ENCODE measurements at places on chromosomes 7 and 10. TPM values are rescaled to one million over a fixed set of nuclear protein-coding genes. Genes with fewer than 3 reads are reported as not detected.

GRCh38 chr10:71694567-71694968, 25.0 kb downstream of the C10orf105 start:
- no peak for DNase-seq
- H3K36me3 ChIP-seq, result no peaks in the 10 kb centered on the region
- no peak overlapping the region for H3K27ac ChIP-seq
- H3K4me1 ChIP-seq, result peaks cover 8% of the 10 kb centered on the region
- no peak overlapping the region for H3K4me3 ChIP-seq

GRCh38 chr10:117373823-117374505, 1.3 kb downstream of the PDZD8 start:
- H3K4me3 ChIP-seq, result peak overlapping the region; percentile 84
- no peaks in the 10 kb centered on the region for H3K36me3 ChIP-seq
- peak overlapping the region; percentile 73 for H3K27ac ChIP-seq
- peaks cover 10% of the 10 kb centered on the region for H3K4me1 ChIP-seq
- peaks cover 7% of the 10 kb centered on the region for H3K27me3 ChIP-seq
- no peak for DNase-seq

DNA sequence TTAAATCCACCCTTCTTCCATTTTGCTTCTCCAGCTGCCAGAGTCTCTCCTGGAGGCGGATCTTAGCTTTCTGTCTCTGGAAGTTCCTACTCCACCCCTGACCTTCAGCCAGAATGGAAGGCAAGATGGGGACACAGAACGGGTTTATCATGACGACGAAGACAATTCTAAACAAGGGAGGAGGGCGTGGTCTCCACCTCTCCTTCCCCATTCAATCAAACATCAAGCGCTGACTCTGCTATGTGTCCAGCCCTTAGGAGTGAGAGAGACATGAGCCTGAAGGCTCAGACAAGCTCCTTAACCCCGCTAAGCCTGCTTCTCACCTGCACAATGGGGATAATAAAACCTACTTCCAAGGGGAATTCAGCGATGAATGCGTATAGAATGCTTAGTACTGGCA, 3.1 kb downstream of the CYP17A1 start:
- no peaks in the 10 kb centered on the region for H3K36me3 ChIP-seq
- no peak overlapping the region for H3K27ac ChIP-seq
- no peaks in the 10 kb centered on the region for H3K27me3 ChIP-seq
- no peaks in the 10 kb centered on the region for H3K4me1 ChIP-seq

Gene CYP2W1
- total RNA-seq, result not detected

GRCh38 chr10:63267414-63268148, 134.5 kb downstream of the NRBF2 start:
- DNase-seq, result peak; percentile 43
- peak overlapping the region; percentile 72 for H3K27ac ChIP-seq
- H3K4me1 ChIP-seq, result peaks cover 57% of the 10 kb centered on the region
- no peaks in the 10 kb centered on the region for H3K36me3 ChIP-seq

- no peak overlapping the region for H3K4me3 ChIP-seq
- no peaks in the 10 kb centered on the region for H3K4me1 ChIP-seq
- DNase-seq, result no peak
- peaks cover 25% of the 10 kb centered on the region for H3K27me3 ChIP-seq
Measured at GRCh38 chr10:51145375-51145774, 71.1 kb downstream of the PRKG1 start.

DNA sequence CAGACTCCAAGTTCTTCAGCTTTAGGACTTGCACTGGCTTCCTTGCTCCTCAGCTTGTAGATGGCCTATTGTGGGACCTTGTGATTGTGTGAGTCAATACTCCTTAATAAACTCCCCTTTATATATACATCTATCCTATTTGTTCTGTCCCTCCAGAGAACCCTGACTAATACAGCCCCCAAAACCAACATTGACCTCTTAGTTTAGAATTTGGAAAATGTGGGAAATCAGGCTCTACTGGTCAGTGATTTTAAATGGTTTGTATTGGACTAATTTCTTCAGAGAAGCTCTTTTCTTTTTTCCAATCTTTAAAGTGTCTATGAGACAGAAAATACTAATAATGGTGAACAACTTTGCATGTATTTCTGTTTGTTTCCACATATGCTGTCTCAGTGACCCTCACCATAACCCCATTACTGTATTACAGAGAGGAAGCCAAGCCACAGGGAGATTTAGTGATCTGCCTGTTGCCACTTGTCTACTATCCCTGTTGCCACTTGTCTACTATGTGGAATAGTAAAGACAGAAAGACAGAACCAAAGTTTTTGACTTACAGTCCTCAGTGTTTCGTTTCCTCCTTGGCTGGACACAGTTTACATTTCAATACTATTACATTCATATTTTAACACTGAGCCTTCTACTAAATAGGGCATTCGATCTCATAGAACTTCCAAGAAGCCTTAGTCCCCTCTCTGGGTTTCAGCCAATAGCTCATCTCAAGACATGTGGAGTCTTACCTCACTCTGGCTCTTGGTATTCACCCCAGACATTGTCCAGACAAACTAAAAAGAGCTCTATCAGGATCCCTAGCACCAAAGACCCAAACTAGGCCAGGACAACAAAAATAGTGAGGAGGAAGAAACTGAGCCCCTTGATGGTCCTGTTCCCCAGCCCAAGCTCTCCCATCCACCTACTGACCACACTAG, 121.0 kb downstream of the AKR1D1 start:
- no peak overlapping the region for H3K27ac ChIP-seq
- H3K4me1 ChIP-seq, result no peaks in the 10 kb centered on the region

GRCh38 chr7:42203336-42203735, 33.7 kb downstream of the GLI3 start:
- no peak for DNase-seq
- H3K27ac ChIP-seq, result no peak overlapping the region
- H3K36me3 ChIP-seq, result no peaks in the 10 kb centered on the region

DNA sequence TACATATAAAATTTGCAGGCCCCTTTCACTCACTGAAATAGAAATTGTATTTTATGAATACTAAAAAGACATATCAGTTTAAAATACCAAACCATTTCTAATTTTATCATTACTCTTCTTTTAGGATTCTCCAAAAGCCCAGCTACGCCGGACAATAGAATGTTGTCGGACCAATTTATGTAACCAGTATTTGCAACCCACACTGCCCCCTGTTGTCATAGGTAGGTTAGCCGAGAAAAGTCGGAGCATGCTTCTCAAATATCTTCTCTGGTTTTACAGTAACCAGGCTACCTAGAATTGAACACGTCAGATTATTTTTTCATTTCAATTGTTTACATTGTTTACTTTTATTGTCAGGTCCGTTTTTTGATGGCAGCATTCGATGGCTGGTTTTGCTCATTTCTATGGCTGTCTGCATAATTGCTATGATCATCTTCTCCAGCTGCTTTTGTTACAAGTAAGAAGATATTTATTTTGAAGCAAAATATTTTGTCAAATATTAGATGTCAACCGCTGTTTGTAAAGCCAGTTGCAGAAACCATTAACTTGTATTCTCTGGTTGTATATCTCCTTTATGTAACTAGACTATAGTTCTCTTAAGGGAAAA, 57.6 kb downstream of the MMRN2 start:
- no peak overlapping the region for H3K27ac ChIP-seq
- H3K27me3 ChIP-seq, result no peaks in the 10 kb centered on the region
- no peaks in the 10 kb centered on the region for H3K4me1 ChIP-seq
- peak; percentile 39 for DNase-seq
- H3K4me3 ChIP-seq, result no peak overlapping the region

- no peak overlapping the region for H3K27ac ChIP-seq
- no peaks in the 10 kb centered on the region for H3K4me1 ChIP-seq
- H3K36me3 ChIP-seq, result no peaks in the 10 kb centered on the region
- no peak for DNase-seq
- no peaks in the 10 kb centered on the region for H3K27me3 ChIP-seq
Measured at GRCh38 chr10:121654021-121654545, 55.8 kb upstream of the FGFR2 start.

Gene PNLIP
- 1.3 TPM for total RNA-seq

DNA sequence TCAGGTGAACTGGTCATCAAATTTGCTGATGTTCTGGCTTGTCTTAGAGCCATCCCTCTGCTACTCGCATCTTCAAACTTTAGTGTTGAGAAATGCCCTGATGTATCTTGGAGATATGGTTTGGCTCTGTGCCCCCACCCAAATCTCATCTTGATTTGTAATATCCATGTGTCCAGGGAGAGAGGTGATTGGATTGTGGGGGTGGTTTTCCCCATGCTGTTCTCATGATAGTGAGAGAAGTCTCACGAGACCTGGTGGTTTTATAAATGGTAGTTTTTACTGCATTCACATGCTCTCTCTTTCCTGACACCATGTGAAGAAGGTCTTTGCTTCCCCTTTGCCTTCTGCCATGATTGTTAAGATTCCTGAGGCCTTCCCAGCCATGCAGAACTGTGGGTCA, 74.0 kb upstream of the AFAP1L2 start:
- H3K4me3 ChIP-seq, result no peak overlapping the region
- H3K4me1 ChIP-seq, result no peaks in the 10 kb centered on the region
- H3K27ac ChIP-seq, result no peak overlapping the region
- no peak for DNase-seq

GRCh38 chr7:26112203-26112740, 39.7 kb upstream of the NFE2L3 start:
- no peaks in the 10 kb centered on the region for H3K4me1 ChIP-seq
- no peak overlapping the region for H3K27ac ChIP-seq
- H3K27me3 ChIP-seq, result no peaks in the 10 kb centered on the region
- no peaks in the 10 kb centered on the region for H3K36me3 ChIP-seq
- no peak overlapping the region for H3K4me3 ChIP-seq

Gene PRRT4
- total RNA-seq, result 4.0 TPM

DNA sequence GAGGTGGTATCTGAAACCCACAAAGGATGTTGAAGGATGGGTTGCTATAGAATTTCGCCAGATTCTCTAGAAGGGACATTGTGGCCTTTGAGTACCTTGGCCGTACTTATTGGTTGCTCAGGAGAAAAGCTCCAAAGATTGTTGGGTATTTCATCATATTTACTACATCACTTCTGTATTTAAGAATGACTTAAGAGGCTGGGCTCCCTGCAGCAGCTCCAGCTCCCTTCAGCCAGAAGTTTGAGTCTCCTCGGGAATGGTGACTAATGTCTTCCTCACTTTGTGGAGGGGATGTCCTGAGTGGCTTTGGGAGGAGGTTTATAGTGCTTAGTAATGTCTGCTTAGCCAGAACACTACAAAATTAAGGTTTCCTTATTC, 18.1 kb downstream of the MINDY4 start:
- H3K4me3 ChIP-seq, result no peak overlapping the region
- no peaks in the 10 kb centered on the region for H3K4me1 ChIP-seq
- H3K36me3 ChIP-seq, result peaks cover 3% of the 10 kb centered on the region
- no peak overlapping the region for H3K27ac ChIP-seq
- no peak for DNase-seq

DNA sequence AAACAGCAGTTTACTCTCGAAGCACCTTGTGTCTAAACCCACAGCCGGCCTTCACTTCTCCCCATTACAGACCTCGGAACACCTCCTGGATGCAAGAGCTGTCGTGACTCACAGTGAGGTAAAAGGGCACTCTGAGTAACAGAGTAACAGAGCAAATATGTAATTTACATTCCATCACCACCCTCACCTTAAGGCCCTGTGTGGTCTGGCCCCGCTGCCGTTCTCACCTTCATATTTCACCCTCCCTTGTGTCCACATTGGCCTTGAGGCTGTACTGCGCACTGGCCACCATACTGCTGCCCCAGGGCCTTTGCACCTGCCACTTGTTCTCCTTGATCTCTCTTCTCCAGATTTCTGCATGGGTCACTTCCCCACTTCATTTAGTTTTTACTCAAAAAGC, 12.6 kb downstream of the FFAR4 start:
- H3K4me1 ChIP-seq, result peaks cover 22% of the 10 kb centered on the region
- no peaks in the 10 kb centered on the region for H3K36me3 ChIP-seq
- H3K27ac ChIP-seq, result no peak overlapping the region
- H3K4me3 ChIP-seq, result 0 out of 2 replicates have a peak overlapping the region, but pooled peaks have one; percentile 5

- peaks cover 3% of the 10 kb centered on the region for H3K36me3 ChIP-seq
- peak; percentile 40 for DNase-seq
Measured at GRCh38 chr10:98170249-98171117, 36.0 kb downstream of the R3HCC1L start.

DNA sequence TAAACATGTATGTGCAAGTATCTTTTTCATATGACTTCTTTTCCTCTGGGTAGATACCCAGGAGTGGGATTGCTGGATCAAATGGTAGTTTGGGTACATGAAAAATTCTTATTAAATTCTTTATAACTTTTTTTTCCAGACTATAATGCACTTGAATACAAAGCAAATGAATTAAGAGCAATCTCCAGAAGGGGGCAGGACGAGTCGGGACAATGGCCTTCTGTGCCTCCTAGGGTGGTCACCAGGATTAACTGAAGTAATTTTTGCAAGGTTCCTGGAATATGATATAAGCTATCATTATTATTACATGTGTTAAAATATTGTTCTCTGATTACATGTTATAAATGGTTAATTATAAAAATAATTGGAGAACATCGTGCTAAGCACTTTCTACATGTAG, 127.2 kb downstream of the PPP1R17 start:
- H3K4me1 ChIP-seq, result no peaks in the 10 kb centered on the region
- H3K4me3 ChIP-seq, result no peak overlapping the region
- H3K27ac ChIP-seq, result no peak overlapping the region
- H3K36me3 ChIP-seq, result no peaks in the 10 kb centered on the region
- no peak for DNase-seq

DNA sequence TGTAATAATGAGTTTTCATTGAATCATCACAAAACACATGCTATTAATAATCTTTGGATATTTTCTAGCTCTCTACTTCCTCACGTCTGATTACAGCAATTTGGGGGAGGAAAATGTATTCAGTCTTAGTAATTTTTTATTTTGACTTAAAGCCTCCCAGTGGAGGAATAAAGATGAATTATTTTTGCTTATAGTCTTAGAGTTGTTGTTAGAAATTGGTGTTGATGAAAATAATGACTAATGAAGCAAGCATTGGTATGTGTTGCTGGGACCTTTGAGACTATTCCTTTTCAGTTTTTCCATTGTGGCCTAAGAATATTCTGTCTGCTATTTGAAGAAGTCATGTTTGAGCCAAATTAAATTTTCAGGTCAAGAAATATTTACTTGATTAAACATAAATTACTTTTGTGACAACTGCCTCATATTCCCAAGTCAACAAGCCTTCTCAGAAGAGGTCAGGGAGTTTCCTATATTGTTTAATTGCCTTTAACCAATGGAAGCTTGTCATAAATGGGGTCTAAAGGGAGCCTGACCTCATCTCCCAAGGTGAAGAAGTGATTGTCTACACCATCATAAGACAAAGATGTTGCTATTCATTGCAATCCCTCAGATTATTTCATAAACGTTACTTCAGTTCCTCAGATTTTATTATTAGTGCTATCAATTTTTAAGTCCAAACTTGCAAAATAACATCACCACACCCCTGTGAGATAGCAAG, 90.0 kb downstream of the ST7 start:
- H3K27me3 ChIP-seq, result no peaks in the 10 kb centered on the region
- H3K4me1 ChIP-seq, result no peaks in the 10 kb centered on the region
- H3K36me3 ChIP-seq, result no peaks in the 10 kb centered on the region
- H3K4me3 ChIP-seq, result no peak overlapping the region
- no peak for DNase-seq
- H3K27ac ChIP-seq, result no peak overlapping the region

DNA sequence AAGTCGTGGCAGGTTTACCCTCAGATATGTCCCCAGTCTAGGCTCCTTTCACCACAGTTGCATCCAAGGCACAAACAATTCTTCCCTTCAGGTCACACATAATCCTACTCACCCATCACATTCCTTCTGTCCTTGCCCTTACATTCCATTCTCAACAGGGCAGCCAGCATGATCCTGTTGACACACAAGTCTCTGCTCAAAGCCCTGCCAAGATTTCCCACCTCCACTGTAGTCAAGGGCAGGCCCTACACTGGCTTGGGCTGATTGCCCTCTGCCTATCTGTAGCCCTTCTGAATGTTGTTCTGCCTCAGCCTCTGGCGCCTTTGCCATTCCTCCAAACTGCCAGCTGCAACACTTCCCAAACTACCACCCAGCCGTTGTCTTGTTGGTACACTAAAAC, 187.9 kb upstream of the AKR1E2 start:
- no peak for DNase-seq
- no peaks in the 10 kb centered on the region for H3K27me3 ChIP-seq
- no peak overlapping the region for H3K4me3 ChIP-seq
- no peak overlapping the region for H3K27ac ChIP-seq

Gene ATRNL1
- total RNA-seq, result 1.3 TPM

Gene GPR37
- 2.2 TPM for total RNA-seq

Gene HOXA10
- 19.6 TPM for total RNA-seq
